ENCODE measurements at places on chromosomes 7 and 10.

DNA sequence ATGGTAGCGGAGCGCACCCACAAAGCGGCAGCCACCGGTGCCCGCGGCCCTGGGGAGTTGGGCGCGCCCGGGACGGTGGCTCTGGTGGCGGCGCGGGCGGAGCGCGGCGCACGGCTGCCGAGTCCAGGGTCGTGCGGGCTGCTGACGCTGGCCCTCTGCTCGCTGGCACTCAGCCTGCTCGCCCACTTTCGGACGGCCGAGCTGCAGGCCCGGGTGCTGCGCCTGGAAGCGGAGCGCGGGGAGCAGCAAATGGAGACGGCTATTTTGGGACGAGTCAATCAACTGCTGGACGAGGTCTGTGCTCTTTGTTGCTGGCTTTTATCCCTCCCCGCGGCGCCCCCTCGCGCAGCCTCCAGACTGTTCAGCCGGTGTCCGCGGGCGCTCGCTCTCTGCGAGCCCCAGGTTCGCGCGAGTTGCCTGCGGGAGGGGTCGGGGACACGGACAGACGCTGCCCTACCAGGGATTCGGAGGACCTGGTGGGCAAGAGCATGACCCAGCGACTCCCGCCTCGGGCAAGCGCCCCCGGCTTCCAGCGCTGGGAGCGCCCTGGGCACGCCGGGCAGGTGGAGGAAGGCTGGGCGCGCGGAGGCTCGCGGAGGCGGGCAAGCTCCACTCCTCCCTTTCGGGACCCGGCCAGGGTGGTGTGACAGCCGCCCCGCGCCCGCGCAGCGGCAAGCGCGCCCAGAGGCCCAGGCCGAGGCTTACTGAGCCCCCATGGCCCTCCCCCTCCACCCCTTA, 887 bp downstream of the COL13A1 start:
- no peak for DNase-seq

DNA sequence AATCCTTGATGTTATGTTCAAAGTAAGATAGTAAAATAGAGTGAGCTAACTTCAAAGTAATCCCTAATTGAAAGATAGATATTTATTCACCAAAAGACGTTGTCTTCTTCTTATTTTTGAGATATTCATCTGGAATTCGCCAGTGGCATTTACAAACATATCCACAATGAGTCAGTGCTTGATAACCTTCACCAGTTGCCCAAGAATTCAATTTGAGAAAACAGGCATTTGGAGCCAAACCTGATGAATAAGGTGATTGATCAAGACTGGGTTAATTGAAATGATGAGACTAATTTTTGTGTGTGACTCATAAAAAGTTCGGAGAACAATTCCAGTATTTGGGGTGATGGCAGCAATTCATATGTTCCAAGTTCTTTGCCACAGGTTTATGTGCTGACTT, 344.0 kb downstream of the ARL4A start:
- no peak for DNase-seq

DNA sequence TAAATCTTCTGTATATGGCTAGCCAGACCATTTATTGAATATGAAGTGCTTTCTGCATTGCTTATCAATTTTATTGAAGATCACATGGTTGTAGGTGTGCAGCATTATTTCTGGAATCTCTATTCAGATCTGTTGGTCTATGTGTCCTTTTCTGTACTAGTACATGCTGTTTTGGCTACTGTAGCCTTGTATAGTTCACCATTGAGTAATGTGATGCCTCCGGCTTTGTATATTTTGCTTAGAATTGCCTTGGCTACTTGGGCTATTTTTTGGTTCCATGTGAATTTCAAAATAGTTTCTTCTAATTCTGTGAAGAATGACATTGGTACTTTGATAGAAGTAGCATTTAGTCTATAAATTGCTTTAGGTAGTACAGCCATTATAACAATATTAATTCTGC, 1187.2 kb downstream of the XPNPEP1 start:
- DNase-seq = no peak

- DNase-seq = peak; percentile 32
These were observed 122.7 kb upstream of the PDSS1 start for GRCh38 chr10:26574783-26575182.

DNA sequence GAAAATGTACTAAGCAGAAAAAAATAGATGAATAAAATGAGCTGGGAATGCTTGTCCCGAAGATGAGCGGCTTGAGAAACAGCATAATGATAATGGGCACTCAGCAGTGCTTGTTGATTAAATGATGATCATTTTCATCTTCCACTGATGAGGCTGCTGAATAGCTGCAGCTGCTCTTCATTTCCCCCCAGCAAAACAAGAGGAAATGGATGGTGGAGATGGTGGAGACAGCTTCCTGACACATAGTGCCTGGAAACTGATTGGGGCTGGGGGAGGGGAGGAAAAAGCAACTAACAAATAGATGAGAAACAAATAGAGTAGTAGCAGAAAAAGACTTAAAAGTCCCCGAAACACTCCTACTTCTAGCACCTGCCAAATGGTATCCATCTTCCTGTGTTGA, 41.4 kb downstream of the MRC1 start:
- DNase-seq = no peak

DNA sequence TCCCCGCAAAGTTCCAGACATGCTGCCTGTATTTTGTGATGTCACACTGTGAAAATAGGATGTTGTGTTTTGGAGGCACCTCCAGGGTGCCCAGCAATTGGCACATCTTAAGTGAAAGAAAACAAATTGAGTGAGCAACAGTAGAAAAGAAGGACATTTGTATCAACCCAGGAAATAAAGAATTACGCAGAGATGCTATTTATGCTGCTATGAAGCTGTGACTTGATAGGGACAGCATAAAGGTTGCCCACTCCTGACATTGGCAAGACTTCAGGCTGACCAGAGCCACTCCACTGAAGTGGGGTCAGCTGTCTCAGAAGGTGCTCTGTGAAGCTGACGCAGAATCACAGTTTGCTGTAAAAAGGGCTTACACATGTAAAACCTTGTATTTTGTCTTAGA, 729.9 kb upstream of the GALNT17 start:
- no peak for DNase-seq

GRCh38 chr7:128920913-128921582, 10.5 kb upstream of the KCP start:
- no peak for DNase-seq

DNA sequence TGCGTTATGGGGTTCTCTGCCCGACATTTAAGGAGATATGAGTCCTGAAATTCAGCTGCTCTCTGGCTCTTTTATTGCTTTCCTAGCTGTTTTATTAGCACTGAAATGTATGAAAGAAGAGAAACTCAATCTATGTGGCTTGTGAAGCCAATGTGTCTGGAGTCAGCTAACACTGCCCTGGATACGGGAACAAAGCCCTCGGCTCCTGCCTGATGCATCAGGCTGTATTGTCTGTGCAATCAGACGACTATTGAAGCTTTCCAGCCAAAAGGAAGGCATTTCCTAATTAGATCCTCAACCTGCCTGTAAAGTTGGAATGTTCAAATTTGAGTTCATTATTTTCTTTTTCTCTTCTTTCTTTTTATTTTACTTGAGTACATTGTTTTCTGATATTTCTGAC, 22.0 kb upstream of the TM9SF3 start:
- no peak for DNase-seq

DNA sequence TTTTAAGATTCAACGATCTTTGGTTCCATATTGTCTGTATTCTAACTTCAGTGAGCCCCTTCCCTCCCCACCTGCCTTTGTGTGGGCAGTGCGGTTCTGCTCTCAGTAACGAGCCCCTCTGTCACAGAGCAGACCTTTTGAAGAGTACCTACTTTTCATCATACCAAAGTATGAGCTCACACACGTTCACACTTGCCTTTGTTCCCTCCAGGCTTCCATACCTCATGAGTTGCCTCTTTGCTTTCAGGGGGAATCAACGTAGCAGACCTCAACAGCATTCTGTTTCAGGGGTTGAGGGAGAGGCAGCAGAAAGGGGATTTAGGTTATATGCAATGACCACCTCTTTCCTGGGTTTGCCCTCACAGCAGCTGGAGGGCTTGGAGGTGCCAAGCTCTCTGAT, 211.4 kb upstream of the MDFIC start:
- DNase-seq = no peak

- no peak for DNase-seq
These were observed 20.4 kb upstream of the TBRG4 start for GRCh38 chr7:45131891-45132290.

GRCh38 chr7:100582041-100582579, 3.8 kb downstream of the LRCH4 start:
- no peak for DNase-seq

GRCh38 chr10:102644066-102644645, at the start of gene TRIM8:
Gene TRIM8, plus strand, starts transcription at chr10:102644479. Its CDS starts 139 bp downstream, at chr10:102644618.
- DNase-seq = peak; percentile 52

- no peak for DNase-seq
These were observed 32.0 kb downstream of the SND1 start for GRCh38 chr7:127683776-127684681.

GRCh38 chr10:112265745-112266144, 17.5 kb upstream of the TECTB start:
- no peak for DNase-seq
